ENCODE measurements at places on chromosomes 7 and 10.

DNA sequence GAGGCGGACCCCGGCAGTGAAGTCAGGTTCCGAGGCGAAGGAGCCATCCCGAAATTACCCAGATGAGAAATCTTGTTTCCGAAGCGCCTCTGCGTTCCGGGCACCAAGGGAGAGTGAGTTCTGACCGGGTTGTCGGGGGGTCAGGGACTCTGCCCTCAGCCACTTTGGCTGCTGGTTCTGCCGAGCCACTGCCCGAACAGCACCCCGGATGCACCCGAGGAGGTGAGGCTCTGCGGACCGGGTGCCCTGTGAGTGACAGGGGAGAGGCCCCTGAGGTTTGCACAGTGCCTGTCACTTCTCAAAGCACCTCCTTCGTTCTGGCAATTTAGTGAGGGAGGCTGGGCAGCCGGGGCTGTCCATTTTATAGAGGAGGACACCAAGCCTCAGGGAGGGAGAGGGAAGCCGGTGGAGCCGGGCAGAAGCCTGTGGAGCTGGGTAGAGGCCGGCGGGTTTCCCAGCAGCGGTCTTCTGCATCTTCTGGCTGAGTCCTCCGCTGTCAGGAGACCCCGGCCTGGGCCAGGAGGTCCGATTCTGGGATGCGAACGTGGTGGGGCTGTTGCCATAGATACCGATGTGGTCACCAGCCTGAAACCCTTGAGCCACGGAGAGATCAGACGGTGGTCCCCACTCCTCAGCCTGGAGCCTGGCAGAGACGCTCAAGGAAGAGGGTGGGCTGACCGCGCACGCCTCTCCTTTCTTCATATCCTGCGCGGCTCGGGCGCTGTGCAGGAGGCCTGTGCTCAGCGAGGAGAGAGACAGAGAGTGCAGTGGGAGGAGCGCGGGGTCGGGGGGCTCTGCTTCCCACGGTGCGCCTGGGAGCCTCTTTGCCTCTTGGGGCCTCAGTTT, 18.9 kb upstream of the SHH start:
- DNase-seq = no peak

GRCh38 chr7:66140924-66141323, 26.3 kb downstream of the CRCP start:
- no peak for DNase-seq

GRCh38 chr7:25527665-25528170, 299.4 kb upstream of the NPVF start:
- no peak for DNase-seq

- no peak for DNase-seq
Observed at GRCh38 chr10:44263771-44264170, 121.1 kb downstream of the CXCL12 start.

DNA sequence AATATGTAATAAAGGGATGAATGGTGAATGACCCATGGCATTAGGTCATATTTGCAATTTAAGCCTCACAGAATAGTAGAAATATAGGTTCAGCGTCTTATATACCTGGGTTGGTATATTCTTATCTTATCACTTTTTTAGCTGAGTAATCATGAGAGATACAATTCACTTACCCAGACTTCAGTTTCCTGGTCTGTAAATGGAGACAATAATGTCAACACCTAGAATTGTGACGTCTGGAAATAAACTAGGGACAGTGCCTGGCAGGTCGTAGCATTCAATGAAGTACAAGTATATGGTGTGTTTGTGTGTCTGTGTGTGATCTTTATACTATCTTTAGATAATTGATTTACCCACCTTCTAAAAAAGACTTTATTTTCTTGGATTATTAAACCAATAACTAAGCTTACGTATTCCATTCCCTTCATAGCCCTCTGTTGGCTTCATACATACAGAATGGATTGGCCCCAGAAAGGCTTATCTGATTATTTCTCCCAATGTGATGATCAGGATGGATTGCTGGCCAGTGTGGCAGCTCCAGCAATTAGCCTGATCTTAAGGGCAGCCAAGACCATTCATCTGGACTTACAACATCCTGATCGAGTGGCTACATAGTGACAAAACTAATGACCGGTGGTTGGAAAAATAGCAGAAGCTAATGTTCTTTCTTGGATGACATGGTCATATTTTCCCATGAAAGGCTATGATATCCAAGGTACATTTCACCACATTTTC, 121.2 kb upstream of the NPVF start:
- no peak for DNase-seq

DNA sequence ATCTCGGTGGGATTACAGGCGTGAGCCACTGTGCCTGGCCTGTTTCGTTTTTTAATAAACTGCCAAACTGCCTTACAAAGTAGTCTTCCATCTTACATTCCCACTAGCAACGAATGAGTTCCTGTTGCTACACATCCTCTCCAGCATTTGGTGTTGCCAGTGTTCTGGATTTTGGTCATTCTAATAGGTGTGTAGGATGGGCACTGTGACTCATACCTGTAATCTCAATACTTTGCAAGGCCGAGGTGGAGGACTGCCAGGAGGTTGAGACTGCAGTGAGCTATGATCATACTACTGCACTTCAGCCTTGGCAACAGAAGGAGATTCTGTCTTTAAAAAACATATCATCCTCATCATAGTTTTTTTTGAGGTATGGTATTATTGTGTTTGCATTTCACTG, 21.4 kb upstream of the RSBN1L start:
- DNase-seq = no peak

GRCh38 chr7:10474048-10474447, 499.6 kb upstream of the PHF14 start:
- no peak for DNase-seq

DNA sequence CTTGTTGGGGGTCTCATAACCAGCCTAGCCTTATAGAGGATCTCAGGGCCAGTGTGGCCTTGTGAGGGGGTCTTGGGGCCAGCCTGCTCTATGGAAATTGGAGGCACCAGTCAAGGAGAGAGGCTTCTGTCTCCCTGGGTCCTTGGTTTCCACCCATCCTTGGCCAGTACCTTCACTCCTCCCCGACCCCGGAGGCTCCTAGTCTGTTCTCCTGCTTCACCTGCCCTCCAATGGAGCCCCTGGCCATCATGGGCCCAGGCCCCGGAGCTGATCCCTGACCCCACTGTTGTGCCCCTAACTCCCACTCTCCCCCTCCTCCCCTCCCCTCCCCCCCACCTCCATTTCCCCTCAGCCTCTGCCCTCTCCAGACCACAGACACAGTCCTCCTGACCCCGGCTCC, 29.7 kb downstream of the RASGEF1A start:
- no peak for DNase-seq

- no peak for DNase-seq
Observed at GRCh38 chr10:76310588-76311080, 879.2 kb downstream of the LRMDA start.

GRCh38 chr10:43258562-43259212, 8.2 kb downstream of the RASGEF1A start:
- no peak for DNase-seq

DNA sequence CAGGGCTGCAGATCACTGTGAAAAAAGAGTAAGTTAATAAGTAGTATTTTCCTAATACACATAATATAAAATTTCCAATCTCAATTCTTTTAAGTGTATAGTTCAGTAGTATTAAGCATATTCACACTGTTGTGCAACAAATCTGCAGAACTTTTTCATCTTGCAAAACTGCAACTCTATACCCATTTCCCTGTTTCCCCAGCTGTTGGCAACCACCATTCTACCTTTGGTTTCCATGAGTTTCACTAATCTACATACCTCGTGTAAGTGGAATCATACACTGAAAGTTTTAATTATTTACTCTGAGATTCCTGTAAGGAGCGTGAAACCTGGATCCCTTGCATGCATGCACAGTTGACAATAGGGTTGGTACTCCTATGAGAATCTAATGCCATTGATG, 155.4 kb downstream of the ZPBP start:
- DNase-seq = no peak

DNA sequence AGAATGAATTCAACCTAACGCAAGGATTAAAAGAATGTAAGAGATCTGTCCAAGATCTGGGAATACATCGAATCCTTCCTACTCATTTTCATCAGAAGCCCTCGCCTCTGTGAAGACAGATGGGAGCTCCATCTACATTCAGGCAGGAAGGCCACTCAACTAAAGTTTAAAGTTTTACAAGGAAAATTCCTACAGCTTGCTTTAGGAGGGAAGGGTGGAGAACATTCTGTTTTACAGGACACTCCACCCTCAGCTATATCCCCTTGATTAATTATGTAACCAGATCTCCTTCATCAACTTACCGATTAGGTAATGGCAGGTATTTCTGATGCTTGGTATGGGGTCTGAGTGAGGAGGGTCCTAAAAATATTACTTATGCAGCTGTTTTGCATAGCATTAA, 5.6 kb upstream of the AHR start:
- no peak for DNase-seq

- DNase-seq = no peak
Observed at GRCh38 chr7:51237446-51238133, 79.0 kb downstream of the COBL start.

DNA sequence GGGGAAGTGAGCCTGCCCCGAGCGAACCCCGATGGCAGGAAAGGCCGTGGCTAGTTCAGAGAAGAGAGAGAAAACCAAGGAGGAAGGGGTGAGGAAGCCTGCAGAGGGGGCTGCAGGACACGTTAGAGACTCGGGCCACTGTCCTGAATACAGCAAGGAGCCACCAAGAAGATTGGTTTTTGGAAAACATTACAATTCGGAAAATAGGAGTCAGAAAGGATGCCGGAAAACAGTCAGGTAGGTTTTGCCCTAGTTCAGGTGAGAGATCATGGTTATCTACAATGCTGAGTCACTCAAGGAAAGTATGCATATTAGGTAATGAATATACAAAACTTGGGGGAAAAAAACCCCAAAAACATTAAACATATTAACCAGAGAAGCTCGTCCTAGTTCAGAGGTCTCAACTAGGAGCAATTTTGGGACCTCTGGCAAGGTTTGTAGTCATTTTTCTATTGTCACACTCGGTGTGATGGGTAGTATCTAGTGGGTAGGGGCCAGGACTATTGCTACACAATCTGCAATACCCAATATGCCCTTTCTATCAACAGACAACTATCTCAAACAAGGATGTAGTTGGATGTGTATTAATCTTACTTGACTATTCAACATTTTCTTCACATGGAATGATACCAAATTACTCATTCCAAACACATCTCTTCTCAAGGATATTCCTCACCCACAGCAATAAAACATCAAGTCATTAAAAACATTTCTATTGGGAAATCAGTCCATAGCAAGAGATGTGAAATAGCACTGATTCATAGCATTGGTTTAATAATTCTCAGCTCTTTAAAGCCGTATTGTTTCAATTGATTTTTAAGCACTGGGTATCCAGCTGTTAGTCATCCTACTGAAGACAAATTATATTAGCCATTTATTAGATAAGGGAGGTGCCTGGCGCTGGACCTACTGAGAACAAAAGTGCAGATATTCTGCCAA, 74.4 kb upstream of the RSU1 start:
- no peak for DNase-seq

DNA sequence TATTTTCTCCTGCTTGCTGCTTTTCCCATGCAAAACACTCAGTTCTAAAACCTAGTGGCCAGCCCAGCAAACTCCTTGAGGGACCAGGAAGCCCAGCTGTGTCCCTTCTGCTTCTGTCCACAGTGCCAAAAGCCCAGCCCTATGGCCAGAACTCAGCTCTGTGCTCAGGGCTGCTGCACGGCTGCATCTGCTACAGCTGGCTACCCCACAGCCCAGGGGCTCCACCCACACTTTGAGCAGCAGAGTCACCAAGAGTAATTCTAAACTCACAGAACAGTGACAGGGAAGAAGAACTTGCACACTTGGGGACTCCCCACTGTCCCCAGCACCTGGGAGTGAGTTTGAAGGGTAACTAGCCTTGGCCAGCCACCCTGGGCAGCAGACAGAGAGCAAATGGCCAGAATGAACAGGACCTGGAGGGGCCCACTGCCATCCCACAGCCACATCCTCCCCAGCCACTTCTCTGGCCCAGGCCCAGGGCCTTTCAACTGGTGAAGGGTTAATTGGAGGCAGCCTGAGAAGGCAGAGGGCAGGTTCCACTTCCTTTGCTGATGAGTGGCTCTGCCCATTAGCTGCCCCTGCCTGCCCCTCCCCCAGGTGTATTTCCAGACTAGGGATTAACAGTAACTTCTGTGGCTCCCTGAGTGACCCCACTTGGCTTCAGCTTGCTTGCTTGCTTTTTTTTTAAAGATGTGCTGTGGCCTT, 28.1 kb upstream of the TRIM8 start:
- DNase-seq = no peak

GRCh38 chr7:142792593-142792992, 21.8 kb downstream of the PRSS2 start:
- no peak for DNase-seq

DNA sequence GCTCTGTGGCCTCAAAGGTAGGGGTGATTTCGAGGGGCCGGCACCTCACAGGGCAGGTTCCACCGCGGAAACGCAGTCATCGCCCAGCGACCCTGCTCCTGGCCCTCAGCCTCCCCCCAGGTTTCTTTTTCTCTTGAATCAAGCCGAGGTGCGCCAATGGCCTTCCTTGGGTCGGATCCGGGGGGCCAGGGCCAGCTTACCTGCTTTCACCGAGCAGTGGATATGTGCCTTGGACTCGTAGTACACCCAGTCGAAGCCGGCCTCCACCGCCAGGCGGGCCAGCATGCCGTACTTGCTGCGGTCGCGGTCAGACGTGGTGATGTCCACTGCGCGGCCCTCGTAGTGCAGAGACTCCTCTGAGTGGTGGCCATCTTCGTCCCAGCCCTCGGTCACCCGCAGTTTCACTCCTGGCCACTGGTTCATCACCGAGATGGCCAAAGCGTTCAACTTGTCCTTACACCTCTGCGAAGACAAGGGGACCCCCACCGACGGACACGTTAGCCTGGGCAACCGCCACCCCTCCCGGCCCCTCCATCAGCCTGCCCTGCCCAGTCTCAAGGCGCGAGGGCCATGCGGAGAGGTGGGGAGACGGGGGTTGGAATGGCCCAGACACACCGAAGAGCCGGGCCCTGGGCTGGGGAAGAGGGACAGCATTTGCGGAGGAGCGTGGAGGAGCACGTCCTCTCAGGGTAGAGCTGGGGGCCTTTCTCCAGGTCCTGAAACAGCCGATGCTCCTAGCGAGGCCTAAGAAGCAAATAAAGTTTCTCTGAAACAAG, 6.0 kb downstream of the SHH start:
- DNase-seq = no peak

DNA sequence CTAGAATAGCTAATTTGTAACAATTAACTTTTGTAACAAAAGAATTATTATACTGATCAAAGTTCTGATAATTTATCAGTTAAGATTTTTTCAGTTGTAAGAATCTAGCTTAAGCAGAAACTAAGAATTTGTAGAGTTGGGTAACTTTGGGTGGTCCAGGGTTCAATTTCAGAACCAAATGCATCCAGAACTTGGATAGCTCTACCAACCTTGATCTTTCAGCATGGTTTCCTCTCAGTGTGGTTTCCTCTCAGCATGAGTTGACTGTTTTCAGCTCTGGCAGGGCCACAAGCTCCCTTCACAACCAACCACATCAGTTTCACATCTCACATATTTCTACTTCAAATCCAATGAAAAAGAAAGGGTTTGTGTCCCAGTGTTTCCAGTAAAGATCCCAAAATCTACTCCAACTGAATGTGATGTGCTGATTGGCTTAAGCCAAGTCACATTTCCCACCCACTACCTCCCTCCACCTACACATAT, 3.3 kb upstream of the FAS start:
- no peak for DNase-seq

All from stimulated activated CD8-positive, alpha-beta memory T cell treated with anti-CD3 and anti-CD28 coated beads, Interleukin-2, amount 100 ng/mL, for 1 hour (primary cell).